MV-4-11 (cell line): ENCODE measurements at places on chromosomes 2 and 18.

DNA sequence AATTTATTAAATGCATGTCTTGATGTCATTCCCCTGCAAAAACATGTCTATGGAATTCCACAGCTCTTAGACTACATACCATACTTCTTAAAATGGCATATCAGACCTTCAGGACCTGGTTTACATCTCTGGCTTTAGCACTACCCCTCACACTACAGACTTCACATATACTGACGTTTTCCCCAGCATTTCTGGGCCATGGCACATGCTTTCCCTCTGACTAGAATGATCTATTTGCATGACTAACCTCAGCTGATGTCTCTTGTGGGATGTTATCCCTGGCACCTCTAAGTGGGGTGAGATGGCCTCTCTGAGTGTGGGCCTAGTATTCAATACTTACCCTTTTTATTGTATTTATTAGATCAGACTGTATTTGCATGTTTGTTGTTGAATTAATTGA, 381.6 kb downstream of the ERBB4 start:
- no peak for DNase-seq

DNA sequence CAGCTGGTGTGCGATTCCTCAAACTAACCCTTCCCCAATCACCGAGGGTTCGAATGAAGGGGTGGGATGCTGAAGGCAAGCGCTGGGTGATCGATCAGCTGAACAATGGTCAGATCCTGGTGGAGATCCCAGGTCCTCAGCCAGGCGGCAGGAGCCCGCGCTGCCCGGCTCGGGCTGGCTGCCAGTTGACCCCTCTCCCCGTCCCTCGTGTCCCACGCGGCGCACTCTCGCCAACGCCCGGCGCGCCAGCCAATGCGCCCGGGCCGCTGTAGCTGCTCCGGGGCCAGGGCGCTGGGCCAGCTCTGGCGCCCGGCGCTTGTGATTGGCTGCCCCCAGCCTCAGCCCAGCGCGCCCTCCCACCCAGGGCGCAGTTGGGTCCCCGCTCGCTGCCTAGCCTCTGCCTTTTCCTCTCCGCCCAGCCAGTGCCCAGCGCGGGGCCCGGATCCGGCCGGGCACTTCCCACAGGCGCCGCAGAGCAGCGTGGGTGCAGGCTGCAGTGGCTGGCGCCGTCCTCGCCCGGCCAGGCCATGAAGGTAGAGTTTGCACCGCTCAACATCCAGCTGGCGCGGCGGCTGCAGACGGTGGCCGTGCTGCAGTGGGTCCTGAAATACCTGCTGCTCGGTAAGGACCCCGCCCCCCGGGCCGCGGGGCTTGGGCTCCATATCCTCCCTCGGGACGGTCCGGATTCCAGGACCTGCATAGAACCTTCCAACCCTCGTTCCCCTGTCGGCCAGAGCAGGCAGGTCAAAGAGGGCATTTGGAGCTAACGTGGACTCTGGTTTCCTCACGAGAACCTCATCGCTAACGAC, at the start of gene MOGAT1:
Gene MOGAT1 (plus strand): TSS at position 400 of the 809 bp plus-strand sequence. CDS start 128 bp downstream, at position 528.
- no peak for DNase-seq

DNA sequence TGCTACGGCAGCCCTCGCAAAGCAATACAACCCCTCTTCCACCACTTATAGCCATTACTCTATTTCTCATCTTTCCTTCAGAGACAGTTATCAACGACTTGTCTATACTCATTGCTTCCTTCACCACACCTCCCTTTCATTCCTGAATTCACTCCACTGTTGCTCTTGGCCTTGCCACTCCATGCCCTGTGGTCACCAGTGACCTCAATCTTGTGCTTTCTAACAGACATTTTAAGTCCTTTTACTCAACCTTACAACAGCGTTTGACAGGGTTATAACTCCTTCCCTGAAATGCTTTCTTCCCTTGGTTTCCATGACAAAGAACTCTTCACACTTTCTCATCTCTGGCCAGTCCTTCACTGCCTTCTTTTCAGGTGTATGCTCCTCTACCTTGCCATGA, 90.6 kb upstream of the CCDC141 start:
- DNase-seq = no peak

DNA sequence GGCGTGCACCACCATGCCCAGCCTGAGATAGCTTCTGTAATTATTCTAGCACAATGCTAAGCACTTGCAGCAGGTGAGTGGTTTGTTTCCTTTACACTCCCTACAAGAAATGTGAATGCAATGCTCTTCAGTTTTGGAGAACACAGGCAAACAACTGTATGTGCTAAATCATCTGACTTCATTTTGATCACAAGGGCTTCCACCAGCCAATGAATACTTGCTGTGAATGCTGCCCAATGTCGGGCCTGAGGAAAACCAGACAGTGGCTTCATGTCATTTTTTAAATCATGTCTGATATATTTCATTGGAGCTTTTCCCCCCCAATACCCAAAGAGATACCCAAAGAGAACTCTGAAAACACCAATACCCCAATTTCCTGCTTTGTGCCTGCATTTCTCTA, 155.6 kb upstream of the XPO1 start:
- no peak for DNase-seq

GRCh38 chr2:8993902-8994278, 9.6 kb downstream of the MBOAT2 start:
- DNase-seq = no peak

DNA sequence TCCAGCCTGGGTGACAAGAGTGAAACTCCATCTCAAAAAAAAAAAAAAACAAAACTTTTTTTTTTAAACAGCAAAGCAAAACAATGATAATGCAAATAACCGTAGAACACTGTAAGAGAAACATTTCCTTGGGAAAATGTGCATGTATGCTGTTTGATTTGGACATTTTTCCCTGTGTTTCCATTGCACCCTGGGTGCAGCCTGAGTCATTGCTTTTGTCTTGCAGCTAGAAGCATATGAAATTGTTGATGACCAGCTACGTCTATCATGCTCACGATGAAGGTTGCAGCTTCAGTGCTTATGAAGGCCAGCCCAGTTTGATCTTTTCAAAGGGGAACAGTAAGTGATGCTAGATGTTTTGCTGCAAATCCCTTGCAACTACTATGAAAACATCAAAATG, 41.5 kb downstream of the MOGAT1 start:
- no peak for DNase-seq

DNA sequence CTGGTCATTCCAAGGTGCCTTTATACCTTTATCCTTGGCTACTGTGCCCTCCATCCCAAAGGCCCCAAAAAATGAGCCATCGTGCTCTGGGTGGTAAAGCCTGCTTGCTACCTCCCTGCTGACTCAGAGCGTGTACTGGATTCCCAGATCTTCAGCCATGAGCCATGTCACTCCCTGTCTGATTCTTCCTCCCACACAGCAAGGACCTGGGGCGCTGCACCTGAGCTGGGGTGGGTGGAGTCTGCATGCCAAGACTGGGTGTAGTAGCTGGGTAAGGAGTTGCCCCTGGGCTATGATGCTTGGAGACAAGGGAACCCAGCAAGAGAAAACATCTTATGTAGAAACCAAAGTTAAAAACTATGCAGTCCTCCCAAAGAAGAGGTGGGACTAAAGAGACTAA, 37.2 kb upstream of the APCDD1 start:
- no peak for DNase-seq

- no peak for DNase-seq
These were observed 1846.4 kb upstream of the PIK3C3 start for GRCh38 chr18:40108596-40108995.

GRCh38 chr2:210049831-210050230, 47.4 kb downstream of the RPE start:
- DNase-seq = no peak

- DNase-seq = no peak
These were observed 244.9 kb upstream of the CXCR4 start for GRCh38 chr2:136362676-136363390.

DNA sequence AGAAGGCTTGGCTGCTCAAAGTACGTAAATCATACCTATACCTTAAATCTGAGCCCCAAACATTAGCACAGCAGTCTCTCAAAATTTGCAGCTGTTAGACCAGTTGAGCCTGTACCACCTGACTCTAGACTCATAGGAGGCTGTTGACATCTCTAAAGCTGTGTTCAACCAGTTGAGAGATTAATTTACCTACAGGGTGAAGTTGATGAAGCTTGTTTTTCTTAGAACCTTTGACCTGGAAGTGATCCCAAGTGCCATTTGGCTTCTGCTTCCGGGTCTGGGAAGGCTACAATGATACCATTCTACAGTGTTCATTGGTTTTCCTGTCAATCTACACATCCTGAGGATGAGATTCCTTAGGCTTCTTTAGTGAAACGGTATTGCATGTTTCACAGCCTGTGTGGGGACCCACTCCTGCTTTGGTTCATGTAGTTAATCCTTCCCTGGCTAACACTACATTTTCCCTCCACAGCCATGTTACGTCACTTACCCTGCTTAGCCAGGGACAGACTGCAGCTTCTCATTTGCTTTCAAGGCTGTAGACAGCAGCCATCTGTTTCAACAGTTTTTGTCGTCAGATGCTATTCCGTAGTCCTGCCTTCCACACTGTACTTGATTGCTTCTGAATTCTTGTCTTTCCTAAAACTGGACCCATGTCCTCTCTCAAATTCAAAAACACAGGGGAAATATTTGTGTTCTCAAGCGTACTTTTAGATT, 4.7 kb upstream of the IL1RL2 start:
- no peak for DNase-seq

GRCh38 chr2:18242716-18243115, 317.7 kb downstream of the RDH14 start:
- DNase-seq = no peak

- DNase-seq = no peak
These were observed 19.2 kb upstream of the GNAL start for GRCh38 chr18:11669948-11670275.

DNA sequence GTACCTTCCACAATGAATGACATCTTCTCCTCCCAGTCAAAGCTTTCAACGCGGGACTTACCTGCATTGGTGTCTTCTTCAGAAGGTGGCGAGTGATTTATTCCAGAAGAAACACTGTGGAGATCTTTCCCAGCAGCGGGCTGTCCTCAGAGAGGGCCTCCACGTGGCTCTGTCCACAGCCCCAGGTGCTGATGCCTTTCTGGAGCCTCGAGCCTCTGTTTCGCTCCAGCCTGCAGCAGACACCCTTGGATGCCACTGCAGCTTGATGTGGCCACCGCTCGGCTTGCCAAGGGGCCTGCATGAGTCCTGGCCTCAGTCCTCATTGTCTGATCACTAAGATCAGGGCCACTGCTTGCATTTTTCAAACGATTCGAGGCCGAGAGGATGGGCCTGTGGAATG, 46.6 kb upstream of the GALR1 start:
- DNase-seq = no peak

GRCh38 chr18:23838801-23839366, 149.6 kb downstream of the LAMA3 start:
- DNase-seq = no peak

GRCh38 chr2:241138471-241138870, 10.8 kb downstream of the PASK start:
- no peak for DNase-seq

DNA sequence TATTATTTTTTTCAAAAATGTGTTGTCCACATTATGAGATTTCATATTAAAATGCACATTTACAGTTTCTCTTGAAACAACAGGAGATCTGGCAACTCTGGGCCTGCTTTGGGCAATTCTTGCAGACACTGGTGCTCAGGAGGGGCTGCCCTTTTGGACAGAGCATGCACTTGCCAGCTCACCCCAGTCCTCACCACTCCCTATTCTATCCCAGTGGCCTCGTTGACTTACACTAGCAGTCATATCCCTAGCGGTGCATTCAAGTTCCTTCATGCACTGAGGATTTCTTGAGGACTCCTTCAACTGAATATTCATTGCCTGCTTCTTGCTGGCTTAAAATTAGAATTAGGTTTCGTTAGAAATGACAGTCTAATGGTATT, 87.9 kb upstream of the FHL2 start:
- no peak for DNase-seq

DNA sequence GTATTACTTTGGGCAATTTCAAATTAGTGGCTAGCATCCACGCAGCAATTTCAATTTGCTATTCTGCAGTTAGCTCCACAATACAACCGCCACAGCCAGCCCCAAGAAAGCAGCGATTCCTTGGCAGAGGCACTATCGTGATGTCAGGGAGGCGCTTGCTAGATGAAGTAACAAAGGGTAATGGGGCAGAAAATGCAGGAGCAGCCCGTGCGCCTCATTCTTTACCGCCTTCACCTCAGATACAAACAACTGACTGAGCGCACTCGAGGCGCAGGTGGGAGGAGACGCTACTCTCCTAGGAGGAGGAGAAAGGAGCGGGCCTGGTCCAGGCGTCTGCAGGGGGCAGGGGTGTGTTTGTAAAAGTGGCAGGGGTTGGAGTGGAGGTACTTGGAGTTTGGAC, 76.9 kb upstream of the ASB18 start:
- DNase-seq = no peak

DNA sequence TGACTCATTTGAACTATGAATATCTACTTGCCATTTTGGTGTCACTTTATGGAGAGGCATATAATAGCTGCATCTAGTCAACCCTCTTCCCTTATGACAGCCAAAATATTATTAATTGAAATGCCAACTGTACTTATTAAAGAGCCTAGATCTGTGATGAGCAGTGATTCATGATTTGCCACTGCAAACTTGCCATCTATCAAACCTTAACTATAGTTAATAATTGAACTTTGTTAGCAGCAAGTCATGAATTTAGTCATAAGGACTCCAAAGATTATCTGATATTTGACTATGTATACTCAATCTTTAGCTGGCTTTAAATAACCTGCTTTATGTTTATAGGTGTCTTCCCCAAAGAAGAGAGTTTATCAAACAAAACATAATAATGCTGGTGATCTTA, 116.4 kb upstream of the VWC2L start:
- no peak for DNase-seq

DNA sequence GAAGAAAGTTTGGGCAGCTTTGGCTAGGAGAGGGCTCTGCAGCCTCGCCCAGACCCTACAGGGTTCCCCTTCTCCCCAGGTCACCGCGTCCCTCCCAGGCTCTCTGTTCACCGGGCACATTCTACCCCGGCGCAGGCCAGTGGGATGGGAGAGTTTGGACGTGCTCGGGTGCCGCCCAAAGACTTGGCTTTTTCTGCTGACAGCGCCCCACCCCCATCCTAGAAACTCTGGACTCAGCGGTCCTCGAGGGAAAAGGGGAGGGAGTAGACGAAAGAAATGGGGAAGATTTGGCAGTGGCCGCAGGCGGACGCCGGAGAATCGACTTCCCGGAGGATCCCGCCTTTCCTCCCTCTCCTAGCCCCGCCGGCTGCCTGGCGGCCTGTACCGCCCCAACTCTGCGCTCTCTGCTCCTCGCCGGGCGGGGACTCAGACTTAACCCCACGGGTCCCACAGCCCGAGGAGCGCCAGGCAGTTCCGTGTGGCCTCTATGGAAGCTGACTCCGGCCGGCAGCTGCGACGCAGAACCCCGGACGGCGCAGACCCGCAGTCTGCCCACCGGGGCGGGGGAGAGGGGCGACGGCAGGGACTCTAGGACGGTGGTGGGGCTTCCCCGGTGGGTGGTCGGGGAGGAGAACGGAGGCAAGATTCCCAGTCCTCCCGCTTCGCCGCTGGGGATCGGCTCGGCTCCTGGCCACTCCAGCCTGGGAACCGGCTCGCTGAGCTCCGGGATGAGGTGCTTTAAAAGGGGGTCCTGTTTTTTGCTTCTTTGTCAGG, 863 bp upstream of the SIX2 start:
- DNase-seq = no peak

DNA sequence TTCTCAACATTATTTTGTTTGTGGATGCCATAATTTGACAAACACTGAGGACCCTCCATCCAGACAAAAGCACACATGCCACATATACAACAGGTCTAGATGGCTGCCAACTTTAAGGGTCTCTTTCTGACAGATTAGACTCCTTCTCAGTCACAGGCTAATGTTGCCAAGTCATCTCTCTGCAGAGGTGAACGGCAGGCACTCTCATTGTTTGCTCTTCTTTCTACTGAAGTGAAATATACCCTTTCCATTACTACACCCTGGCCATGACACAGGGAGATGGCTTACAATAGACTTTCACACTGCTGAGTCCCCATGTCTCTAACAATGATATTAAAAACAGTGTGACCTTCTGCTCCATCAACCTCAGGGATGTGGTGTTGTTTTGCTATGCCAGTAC, 47.5 kb upstream of the ZNF397 start:
- DNase-seq = no peak
